ENCODE measurements at places on chromosomes 4 and X.
A peak's percentile ranks its signal among the peaks of the same experiment; 100 is the strongest.

DNA sequence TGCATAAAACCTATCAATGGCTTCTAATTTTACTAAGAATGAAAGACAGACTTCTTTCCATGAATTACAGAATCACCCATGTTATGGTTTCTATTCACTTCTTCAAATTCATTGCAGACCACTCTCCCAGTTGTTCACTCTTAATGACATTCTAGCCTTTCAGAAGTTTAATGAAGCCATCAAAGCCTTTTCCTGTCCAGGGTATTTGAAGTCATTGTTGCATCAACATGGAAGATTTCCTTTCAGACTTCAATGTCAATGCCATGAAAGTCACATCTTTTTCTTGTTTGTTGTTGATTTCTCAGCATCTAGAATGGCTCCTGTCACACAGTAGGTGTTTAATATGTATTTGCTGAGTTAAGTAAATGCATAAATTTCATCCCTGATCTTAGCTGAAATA is 48.1 kb upstream of the ARSJ start:
- DNase-seq: no peak

GRCh38 chrX:10242026-10242425 is 85.3 kb downstream of the CLCN4 start:
- no peak for DNase-seq

GRCh38 chr4:575281-576141 is 584 bp downstream of the TMEM271 start:
- no peak for DNase-seq

- DNase-seq: peak; percentile 57
These were observed 446 bp downstream of the EVC2 start for GRCh38 chr4:5707778-5708448.

DNA sequence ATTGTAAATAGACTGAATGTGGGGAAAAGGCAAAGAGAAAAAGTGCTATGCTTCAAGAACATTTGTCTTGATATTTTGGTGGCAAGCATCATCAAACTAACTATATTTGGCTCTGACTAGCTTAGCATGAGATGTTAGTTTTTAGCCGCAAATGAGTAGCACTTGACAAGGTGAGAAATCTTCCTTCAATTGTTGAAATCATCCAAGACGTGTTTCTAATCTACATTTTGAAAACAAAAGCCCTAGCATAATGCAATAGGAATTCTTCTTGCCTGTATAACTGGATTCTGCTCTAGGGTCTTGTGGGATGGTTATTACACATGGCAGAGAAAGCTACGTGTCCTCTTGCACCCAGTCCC is 92.5 kb downstream of the SORBS2 start:
- no peak for DNase-seq

DNA sequence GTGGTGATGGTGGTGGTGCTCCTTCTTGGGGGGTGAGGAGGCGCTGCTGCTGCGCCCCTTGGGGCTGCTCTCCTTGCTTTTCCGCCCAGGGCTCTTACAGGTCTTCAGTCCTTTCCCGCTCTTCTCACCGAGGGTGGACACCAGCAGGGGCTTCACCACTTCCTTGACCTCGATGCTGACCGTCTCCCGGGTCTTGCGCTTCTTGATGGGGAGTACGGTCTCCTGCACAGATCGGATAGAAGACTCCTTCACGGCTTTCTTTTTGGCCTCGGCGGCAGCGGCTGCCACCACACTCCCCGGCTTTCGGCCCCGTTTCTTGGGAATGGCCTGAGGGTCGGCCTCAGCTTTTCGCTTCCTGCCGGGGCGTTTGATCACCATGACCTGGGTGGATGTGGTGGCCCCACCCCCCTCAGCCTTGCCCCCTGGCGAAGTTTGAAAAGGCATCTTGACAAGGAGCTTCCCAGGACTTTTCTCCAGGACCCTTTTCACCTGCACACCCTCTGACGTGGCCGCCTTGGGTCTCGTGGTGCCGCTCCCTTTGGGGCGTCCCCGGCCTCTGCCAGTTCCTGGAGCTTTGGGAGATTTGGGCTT is 11.1 kb upstream of the IRAK1 start:
- no peak for DNase-seq

- no peak for DNase-seq
These were observed 36.4 kb upstream of the ANKRD50 start for GRCh38 chr4:124748965-124749364.

DNA sequence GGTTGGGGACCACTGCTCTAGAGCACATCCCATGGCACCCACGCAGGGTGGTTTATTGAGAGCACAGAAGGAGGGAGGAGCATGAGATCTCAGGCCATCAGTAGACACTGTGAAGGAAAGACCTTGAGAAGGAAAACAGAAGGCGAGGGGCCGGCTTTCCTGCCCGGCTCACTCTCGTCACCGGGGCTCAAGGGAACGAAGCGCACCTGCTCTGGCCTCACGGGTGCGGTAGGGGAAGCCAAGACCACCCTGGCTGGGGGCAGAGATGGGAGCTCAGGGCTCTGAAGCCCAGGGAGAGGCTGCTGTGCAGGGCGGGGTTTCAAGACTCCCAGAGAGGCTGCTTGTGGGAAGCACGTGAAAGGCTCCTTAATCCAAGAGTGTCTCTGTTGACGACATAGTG is 105.9 kb downstream of the TNIP2 start:
- peak; percentile 40 for DNase-seq

GRCh38 chr4:80586716-80587115 is 251.2 kb downstream of the CFAP299 start:
- DNase-seq: no peak

DNA sequence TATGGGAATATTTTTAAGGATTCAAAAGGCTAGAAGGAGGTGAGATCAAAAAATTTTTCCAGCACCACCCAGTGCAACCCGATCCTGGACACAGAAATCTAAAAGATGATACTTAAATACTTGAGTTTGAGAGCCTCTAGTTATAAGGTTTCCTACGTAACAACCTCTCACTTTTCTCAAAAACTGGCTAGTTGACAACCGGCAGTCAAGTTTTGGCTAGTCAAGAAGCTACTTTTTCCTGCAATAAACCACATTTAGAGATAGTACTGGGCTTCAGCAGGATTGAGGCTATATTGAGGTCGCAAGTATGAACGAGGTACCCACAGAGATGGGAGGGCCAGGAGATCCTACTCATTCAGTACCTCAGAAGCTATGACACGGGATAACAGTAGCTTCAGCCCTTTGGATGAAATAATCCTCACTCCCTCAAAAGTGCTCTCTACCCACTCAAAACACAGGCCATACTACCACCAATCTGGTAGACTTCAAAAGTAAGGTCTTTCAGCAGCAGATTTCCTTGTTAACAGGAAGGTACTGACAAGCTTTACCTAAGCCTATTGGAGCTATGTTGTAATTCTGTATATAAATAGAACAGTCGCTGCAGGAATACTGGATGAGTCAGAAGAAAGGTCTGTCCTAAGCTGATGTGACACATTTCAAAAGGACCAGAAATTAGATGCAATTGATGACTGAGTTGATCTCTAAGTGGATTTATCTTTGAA is 1.5 kb upstream of the TSPAN5 start:
- no peak for DNase-seq

GRCh38 chrX:11770320-11770719 is 12.3 kb downstream of the MSL3 start:
- DNase-seq: no peak

DNA sequence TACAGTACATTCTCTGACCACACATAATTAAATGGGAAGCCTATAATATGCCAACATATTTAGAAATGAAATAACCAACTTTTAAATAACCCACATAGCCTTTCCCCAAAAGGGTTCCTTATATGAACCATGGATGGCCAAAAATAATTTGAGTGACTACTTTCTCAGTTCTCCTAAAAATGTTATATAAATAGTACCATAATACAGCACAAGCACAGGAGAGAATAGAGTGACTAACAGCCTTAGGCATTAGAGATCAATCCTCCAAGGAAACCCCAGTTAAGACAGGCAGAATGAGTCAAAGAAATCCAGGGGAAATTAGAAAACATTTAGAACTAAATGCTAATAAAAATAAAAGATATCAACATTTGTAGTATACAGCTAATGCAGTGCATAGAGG is 50.2 kb downstream of the ANKRD17 start:
- no peak for DNase-seq

GRCh38 chr4:4912155-4912554 is 52.7 kb downstream of the MSX1 start:
- no peak for DNase-seq

DNA sequence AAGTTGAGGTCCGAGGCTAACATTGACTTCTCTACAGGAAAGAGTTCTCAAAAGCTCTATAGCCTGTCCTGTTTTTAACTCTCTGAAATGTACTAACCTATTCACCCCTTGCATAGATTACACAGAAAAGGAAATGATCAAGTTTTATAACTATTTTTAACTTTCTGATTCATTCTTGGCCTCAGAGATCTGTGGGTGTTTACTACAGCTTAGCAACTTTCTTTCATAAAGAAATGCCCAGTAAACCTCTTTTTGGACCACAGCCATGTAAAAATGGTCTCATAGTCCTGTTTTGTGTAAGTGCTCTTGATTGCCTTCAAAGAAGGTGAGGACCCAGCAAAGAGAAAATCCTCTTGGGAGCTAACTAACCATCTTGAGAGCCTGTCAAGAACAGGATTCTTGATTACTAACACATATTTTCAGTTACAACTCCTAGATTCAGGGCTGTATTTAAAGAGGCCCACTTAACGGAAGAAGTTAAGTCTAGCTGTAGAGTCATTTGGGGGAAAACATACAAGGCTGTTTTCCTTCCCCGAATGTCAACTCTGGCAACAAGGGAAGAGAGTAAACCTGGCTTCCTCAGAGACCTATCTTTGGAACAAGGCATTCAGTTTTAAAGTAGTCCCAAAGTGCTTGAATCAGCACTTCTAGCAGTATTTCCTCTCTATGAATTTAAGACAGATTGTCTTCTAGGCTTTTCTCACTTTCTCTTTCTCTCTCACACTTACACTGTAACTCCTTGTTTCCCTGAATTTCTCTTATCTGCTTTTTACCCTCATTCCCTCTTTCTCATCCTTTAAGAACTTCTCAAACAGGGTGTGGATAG is 78.2 kb downstream of the IL21 start:
- no peak for DNase-seq

- no peak for DNase-seq
These were observed 7.8 kb downstream of the CASP3 start for GRCh38 chr4:184641451-184641850.

DNA sequence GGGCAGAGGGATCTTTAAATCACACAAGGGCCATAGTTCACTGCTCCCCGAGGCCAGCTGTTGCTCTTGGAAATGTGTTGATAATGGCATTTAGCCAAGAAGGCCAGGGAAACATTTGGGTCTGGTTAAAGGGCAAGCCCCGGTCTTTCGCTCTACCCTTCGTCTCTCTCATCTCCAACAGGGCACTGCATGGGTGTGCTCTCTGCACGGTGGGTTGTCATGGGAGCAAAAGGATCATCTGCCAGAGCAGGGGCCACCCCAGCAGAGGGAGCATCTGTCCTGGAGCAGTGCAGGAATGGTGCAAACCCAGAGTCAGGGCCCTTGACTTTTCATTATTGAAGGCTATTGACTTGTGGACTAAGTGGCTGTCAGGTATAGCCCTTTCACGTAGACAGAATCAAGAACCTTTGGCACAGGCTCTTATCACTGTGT is 22.7 kb upstream of the PGRMC2 start:
- no peak for DNase-seq
